GF-D8 (cell line): ENCODE measurements at places on chromosomes 1 and 21.

DNA sequence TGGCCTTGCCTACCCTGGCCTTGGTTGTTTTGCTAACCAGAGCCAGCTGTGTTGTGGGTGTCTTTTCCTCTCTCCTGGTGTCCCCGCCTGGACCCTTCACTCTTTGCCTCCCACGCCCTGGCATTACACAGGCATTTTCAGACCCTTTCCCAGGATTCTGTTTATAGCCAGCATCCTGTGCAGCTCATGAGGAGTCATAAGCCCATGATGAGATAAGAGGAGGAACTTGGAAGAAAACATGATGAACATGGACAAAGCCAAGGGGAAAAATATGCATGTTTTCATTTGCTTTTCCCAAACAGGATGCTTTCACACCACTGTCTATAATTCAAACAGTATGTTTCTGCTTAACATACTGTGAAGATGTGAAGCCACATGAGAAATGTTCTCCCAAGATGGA lies 18.7 kb upstream of the WARS2 start:
- no peak for DNase-seq

DNA sequence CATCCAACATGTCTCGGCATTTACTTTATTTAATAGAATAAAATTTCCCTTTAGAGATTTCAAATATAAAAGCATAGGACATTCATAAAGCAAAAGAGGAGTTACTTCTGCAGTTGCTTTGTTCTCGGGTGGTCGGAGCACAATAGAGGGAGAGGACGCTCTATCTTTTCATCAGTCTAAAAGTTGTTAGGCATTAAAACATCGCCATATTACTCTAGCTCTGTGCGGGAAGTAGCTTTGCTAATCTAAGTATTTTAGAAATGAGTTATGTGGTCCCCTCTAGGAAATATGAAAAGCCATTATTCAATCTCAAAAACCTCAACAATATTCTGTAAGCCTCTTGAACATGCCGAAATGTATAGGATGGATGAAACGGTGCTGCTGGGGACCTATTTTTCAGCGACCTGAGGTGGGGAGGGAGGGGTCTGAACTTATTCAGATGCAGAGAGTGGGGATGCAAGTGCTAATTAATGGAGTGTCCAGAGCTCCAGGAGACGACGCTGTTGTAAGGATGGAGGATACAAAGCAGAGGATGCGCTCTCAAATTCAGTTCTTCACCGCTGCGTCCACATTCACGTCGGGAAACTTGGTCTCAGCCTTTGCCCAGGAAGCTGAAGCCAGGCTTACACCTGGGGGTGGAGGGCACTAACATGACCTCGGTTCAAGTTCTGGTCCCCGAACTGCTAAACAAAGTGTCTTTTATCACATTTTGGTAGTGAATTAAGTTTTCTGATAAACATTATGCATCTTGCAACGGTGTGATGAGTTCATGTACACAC lies 6.3 kb downstream of the CDKN2C start:
- DNase-seq, result no peak

DNA sequence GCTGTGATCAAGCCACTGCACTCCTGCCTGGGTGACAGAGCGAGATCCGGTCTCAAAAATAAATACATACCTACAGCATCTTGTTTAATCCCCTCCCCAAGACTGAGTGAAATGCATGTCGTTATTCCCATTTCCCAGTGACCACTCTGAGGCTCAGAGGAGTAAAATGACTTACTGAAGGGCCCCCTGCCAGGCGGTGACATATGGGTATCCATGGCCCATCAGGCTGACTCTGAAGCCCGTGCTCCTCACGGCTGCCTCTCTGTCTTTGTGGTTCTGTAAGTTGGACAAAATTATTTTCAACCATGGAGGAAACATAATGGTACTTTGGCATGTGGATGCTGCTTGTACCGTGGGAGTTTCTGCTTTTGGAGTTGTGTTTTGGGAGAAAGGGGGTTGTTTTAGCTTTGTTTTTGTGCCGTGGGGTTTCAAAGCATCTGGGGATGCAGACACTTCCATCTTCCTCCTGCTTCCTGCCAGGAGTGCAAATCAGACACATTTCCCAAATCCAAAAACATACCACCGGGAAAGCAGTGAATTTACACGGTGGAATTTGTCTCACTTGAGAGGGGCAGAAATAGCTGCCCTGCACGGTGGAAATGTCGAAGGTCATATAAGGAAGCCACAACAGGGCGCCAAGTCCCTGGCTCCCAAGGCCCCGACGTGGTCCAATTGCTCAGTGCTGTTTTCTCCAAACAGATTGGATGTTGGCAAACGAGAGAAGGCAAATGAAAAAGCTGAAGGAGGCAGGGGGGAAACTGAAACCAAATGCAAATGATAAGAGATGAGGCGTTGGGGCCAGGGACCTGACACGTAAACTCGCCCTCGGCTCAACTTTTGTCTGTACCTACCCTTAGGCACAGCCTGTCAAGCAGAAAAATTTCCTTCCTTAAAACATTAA lies 17.1 kb upstream of the PINK1 start:
- no peak for DNase-seq

GRCh38 chr1:219990782-219991510 lies 55.4 kb downstream of the EPRS1 start:
- no peak for DNase-seq

DNA sequence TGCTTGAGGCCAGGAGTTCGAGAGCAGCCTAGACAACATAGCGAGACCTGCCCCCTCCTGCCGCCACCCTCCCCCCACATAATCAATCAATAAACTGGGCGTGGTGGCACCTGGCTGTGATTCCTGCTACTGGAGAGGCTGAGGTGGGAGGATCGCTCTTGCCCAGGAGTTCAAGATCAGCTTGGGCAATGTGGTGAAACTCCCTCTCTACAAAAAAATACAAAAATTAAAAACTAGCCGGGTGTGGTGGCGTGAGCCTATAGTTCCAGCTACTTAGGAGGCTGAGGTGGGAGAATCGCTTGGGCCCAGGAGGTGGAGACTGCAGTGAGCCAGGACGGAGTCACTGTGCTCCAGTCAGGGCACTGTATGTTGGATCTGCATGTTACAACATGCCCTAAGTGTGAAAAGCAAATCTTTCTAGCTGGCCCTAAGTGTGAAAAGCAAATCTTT lies 7.0 kb upstream of the MDM4 start:
- DNase-seq, result no peak

GRCh38 chr21:15731243-15731613 lies 1.4 kb downstream of the USP25 start:
- DNase-seq, result no peak
